ENCODE measurements at places on chromosomes 16 and 17. TPM values are rescaled to one million over a fixed set of nuclear protein-coding genes. Genes with fewer than 3 reads are reported as not detected.
A peak's percentile ranks its signal among the peaks of the same experiment; 100 is the strongest.

DNA sequence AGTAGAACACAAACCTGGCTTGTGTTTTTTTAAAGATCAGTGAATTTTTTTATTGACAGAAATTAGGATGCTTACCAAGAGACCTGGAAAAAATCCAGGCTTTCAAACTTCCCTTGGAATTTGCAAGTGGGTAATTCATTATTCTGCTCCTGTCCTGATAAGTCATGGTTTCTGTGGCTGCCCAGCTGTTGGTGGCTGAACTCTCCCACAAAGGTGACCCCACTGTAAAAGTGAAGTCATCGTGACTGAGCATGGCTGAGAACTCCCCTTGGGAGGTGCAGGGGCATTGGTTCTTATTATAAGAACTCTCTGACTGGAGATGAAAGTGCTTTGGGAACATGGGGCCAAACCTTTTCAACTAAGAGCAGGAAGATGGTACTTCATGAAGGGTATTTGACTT is 46.6 kb upstream of the TANC2 start:
- peak; percentile 94 for DNase-seq

- DNase-seq, result peak; percentile 48
Measured at GRCh38 chr17:59001158-59001814, 105.4 kb downstream of the TRIM37 start.

- no peak for DNase-seq
Measured at GRCh38 chr16:15726715-15727114, 76.7 kb downstream of the NDE1 start.

The ITGB4 gene
- 5.5 TPM for total RNA-seq

The SEPTIN1 gene
- 0.17 TPM for total RNA-seq

The GNAO1 gene
- total RNA-seq, result not detected

GRCh38 chr17:7553356-7553755 is 4.5 kb downstream of the TNFSF12 start:
- no peak for DNase-seq

Data from LHCN-M2 (cell line).